Right ventricle myocardium superior (tissue), 1 donor: ENCODE measurements at places on chromosomes 4 and X. TPM values are rescaled to one million over a fixed set of nuclear protein-coding genes. Genes with fewer than 3 reads are reported as not detected.

MAGEA2 gene
- not detected for total RNA-seq

CXorf49 gene
- total RNA-seq = not detected

SORCS2 gene
- 1.2 TPM for total RNA-seq

GRIA3 gene
- 0.54 TPM for total RNA-seq

SLC25A5 gene
- total RNA-seq = 143 TPM

MAGIX gene
- 5.3 TPM for total RNA-seq

ATOH1 gene
- not detected for total RNA-seq

PNCK gene
- 8.1 TPM for total RNA-seq

MAGEA2B gene
- not detected for total RNA-seq

GYPE gene
- 0.19 TPM for total RNA-seq

NDUFA1 gene
- 715 TPM for total RNA-seq

BMP3 gene
- not detected for total RNA-seq

MAGEA12 gene
- total RNA-seq = not detected

CCDC158 gene
- 0.22 TPM for total RNA-seq

SNCA gene
- 4.0 TPM for total RNA-seq

MFAP3L gene
- 3.6 TPM for total RNA-seq
